ENCODE measurements at places on chromosomes 13 and 19.

DNA sequence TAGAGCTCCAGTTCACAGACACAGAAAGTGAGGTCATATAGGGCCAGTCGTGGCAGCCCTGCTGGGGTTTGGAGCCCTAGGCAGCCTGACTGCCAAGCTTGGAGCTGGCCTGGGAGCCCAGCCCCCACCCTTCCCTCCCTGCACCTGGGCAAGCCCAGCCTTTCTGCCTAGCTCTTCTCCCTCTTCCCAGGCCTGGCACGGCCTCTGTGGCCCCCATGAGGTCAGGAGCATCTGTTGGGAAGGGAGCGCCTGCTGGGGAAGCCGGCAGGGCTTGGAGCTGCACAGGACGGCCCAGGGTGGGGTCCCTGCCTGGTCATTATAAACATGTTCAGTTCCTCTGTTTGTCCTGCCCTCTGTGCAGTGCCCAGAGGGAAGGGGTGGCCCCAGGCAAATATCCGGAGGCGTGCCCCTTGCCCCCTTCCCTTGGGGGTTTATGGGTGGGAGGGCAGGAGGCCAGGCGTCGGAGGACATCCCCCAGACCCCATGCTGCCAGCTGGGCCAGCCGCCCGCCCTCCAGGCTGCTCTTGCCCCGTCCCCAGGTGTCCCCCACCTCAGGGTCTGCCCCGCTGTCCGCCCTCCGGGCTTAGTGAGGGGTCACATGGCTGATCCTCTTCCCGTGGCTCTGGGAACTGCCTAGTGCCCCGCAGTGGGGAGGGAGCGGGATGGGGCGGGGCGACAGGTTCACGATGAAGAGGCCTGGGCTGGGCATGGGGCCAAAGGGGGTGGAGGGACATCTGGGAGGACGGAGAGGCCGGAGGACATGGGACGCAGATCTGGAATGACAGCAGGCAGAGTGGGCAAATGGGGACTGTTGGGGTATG, 30.0 kb upstream of the NCCRP1 start:
- no peak for DNase-seq

DNA sequence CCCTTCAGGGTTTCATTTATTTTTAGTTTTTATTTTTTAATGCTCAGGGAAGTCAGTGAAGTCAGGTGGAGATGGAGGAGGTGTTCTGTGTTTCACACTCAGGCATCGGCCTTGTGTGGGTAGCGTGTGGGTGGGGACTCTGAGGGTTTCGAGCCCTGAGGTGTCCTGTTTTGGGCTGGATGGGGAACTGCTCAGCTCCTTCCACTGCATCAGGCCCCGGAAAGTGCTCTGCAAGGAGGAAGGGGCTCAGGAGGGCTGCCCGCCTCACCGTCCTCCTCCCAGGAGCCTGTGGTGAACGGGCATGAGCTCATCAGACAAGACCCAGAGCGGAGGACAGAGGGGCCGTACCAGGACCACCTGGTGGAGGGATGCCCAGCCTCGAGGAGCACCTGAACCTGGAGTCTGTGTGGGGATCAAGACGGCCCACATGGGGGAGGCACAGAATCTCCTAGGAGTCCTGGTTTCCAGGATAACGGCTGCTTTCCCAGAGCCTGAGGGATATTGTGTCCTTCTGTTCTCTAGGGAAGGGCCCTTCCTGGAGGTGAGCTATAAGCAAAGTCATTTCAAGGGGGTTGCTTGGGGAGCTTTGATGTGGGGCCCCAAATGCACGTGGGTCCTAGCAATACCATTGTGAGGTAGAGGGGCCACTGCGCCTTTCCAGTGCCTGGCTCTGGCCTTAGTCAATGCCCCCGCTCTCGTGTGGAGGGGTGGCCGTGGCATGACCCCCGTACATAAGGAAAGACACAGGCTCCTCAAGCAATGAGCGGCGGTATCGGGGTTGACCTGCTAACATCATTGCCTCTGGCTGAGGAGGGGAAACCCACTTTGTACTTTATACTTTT, 13.5 kb upstream of the GAS6 start:
- DNase-seq = no peak

DNA sequence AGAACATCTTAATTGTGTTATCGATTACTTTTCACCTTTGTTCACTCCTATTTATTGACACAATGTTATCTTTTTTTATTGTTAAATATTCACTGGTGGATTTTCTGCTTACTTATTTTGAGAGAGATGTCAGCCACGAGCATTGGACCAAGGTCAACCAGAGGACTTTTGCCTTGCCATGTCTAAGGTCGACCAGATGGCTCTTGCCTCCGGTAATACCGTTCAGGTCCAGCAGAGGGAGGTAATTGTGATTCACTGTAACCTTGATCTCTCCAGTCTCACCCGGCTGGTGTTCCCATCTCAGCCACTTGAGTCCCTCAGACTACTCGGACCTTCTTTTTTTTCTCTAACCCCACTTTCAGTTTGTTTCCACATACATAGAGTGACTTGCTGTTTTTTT, 1438.1 kb downstream of the UQCRFS1 start:
- DNase-seq = no peak

GRCh38 chr13:65744836-65745235, 1485.3 kb downstream of the PCDH9 start:
- no peak for DNase-seq

All from activated CD4-positive, alpha-beta T cell treated with anti-CD3 and anti-CD28 coated beads, Interleukin-2, amount 50 U/mL, for 24 hours (primary cell).